ENCODE measurements at places on chromosomes 3 and 15.

GRCh38 chr15:60635507-60636352 lies 156.8 kb upstream of the ICE2 start:
- DNase-seq, result no peak

DNA sequence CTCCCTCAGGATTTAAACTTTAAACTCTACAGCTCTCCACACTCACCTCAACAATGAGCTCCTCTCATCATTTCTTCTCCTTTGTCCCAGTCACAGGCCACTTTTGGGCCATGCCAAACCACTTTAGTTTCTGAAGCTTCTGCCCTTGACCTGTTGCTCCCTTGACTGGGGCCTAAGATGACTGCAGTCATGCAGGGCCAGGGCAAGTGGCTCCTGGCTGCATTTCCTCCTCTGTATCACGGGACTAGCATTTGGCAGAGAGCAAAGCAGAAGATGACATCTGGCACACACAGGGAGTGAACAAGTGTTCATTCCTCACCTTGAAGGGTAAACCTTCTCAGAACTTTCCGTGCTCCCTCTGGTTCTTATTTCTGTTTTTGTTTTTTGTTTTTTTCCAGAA lies 136.9 kb downstream of the PDE8A start:
- no peak for DNase-seq

GRCh38 chr15:33158366-33158765 lies 36.1 kb downstream of the FMN1 start:
- no peak for DNase-seq

DNA sequence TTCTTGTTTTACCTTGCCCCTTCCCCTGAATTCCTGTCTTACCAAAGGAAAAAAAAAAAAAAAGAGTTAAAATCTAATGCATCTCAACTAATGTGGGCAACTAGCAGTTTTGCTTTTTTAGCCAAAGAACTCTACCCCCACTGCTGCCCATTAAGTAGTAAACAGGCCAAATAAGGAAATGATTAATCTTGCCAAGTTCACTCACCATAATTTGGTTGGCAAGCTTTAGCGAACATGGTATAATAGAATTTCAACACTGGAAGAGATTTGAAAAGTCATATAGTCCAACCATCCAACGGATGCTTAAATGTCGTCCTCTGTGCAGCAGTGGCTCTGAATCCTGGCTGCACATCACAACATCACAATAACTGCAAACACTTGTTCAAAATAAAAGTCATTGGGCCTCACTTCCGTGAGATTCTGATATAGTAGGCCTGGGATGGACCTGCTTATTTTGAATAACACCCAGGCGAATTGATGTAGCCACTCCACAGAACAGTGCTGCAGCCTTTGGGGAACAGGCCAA lies 142.0 kb upstream of the UBE2E1 start:
- no peak for DNase-seq

DNA sequence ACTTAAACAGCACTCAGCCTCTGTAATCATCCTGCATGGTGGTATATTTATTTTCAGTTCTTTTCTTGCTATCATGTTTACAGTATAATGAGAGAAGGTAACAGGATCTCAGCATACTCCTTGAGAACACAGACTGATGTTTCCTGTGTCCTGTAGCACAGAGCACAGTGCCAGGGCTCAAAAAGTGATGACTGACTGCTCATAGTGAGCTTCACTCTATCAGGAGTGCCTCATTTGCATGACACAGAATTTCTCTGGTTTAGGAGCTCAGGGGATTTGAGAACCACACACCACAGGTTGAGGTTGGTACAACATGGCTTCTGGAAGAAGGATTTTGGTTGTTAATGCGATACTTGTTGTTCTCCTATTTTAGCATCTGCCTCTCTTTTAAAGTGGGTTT lies 68.5 kb upstream of the SLC2A2 start:
- DNase-seq, result no peak

GRCh38 chr15:79724804-79725203 lies 172.0 kb downstream of the MTHFS start:
- DNase-seq, result no peak

DNA sequence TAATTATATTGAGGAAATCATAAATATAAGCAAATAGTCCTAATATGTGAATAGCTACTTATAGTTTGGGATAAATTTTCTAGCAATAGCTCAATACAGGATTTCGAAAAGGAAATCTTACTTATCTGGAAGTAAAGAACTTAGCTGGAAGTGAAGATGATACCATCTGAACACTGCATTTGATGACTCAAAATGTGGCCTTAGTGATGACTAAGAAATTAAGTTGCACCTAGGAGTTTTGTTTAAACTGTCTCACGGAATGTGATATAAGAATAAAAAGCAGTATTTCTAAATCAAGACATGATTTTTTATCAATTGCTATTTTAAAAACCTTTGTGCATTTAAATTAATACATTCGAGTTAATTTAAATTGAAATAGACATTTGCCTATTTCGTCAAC lies 91.2 kb downstream of the EOMES start:
- no peak for DNase-seq

- DNase-seq, result no peak
Observed at GRCh38 chr15:101017093-101017754, 98.1 kb downstream of the LRRK1 start.

All from NCI-H1105 treated with DMSO at 0.1 percent for 48 hours (cell line).